Activated T-cell treated with anti-CD3 and anti-CD28 coated beads for 48 hours (primary cell): ENCODE measurements at places on chromosomes 1 and 21.

GRCh38 chr1:39833121-39833520, 44.5 kb upstream of the BMP8B start:
- no peak for DNase-seq

DNA sequence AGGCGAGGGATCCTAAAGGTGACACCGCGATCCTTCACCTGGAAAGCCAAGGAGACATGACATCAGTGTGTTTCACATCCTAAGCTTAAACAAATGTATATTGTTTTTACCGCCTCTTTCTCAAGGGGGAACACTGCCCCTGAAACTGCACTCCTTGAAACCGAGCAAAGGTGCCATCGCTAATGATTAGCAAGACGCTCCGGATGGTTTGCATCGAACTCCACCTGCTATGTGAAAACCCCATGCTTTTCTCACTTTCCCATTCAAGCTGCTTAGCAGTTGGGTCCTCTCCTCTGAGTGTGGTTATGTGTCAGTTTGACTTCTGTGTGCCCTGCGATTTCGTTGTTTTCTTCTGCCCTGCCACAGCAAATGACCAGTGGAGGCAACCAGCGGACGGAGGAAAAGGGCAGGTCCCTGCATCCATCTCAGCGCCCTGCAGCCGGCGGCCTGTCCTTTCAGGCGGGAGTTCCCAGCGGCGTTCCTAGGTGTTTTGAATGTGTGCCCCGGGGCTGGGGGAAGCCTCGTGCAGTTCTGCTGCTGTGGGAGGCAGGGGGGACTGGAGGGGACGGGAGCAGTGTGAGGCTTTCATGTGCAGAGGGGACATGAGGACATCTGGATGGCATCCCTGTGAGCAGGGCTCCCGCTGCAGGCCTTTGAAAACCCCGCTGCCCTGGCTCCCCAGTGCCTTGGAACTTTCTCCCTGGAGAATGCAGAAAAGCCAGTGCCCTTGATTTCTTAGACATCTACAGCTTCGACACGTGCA, 16.1 kb downstream of the ZBTB18 start:
- no peak for DNase-seq

- no peak for DNase-seq
Measured at GRCh38 chr1:184945029-184945428, 29.3 kb downstream of the NIBAN1 start.

DNA sequence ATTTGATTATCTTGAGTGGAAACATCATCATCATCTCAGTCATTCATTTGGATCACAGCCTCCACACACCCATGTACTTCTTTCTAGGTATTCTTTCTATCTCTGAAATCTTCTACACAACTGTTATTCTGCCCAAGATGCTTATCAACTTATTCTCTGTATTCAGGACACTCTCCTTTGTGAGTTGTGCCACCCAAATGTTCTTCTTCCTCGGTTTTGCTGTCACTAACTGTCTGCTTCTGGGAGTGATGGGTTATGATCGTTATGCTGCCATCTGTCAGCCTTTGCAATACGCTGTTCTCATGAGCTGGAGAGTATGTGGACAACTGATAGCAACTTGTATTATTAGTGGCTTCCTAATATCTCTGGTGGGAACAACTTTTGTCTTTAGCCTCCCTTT, 19.3 kb downstream of the OR10R2 start:
- no peak for DNase-seq

- no peak for DNase-seq
Measured at GRCh38 chr1:43337588-43337987, at the start of gene MPL. MPL (plus strand) TSS chr1:43337818; CDS start chr1:43337849, 31 bp downstream.

DNA sequence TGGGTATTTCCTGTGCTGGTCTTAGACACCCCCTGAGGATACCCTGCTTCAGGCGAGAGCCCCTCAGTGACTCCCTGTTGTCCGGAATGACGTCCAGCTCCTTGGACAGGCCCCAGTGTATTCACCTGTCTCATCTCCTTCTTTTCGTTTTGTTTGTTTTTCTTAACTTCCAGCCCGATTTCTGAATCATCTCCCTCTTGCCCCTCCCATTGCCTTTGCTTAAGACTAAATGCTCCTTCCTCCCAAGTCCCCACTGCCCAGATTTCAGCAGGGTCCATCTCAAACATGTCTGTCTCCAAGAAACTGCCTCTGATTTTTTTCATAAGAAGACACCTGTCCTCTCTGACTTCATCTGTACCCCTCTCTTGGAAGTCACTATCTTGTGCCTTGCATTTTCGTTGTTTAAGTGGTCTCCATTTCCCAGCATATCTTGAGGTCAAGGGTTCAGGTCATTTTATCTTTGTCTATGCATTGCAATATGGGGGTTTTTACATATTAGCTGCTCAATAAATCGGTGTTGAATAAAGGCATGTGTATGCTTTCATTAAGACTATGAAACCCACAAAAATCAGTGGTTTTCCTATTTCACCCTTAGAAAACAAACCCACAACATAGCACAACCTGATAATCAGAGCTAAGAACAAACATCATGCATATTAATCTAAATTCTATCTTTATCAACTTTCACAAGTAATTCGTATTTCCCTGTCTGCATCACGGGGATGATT, 58.4 kb upstream of the LGALS8 start:
- DNase-seq = no peak

GRCh38 chr1:145849356-145850160, 4.1 kb downstream of the NUDT17 start:
- DNase-seq = no peak

DNA sequence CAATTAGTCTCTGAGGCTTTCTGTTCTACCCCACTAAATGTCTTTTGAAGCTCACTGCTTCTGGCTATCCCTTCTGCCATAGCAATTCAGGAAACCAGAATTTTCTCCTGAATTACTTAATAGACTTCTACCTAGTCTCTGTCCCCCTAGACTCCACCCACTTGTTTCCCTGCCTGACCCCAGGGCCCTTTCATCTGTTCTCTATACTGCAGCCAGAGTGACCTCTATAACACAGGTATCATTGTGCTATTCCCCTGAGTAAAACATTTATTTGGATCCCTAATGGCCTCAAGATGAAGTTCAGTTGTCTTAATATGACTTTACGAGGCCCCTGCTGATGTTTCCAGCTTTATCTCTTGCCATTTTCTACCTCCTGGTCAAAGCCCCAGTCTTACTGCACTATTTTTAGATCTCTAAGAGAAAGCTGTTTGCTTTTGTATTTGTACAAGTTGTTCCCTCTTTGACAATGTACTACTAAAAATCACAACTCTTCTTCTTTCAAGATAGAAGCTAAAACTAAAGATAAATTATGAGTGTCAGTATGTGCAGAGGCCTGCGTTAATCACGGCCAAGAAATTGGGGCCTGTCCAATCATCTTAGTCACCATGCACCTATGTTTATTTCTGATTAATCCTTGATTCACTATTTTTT, 54.5 kb downstream of the ATP1B1 start:
- DNase-seq = no peak
